Glomerular endothelial cell (primary cell): ENCODE measurements at places on chromosomes 6 and 20. TPM values are rescaled to one million over a fixed set of nuclear protein-coding genes. Genes with fewer than 3 reads are reported as not detected.

VSX1 gene
- not detected in 2 replicates for total RNA-seq

C6orf58 gene
- not detected in 2 replicates for total RNA-seq

MAS1 gene
- total RNA-seq = not detected in 2 replicates

TOX2 gene
- total RNA-seq = 28.4 and 29.1 TPM in 2 replicates

C20orf141 gene
- total RNA-seq = not detected in 2 replicates

CLVS2 gene
- total RNA-seq = 0.06 TPM in 1 of 2 replicates, not detected in the other

TASP1 gene
- 4.6 and 5.1 TPM in 2 replicates for total RNA-seq

MCHR2 gene
- total RNA-seq = not detected in 2 replicates

TGM2 gene
- 448 and 670 TPM in 2 replicates for total RNA-seq

MICB gene
- 14.5 and 19.1 TPM in 2 replicates for total RNA-seq

POPDC3 gene
- total RNA-seq = 5.0 and 9.7 TPM in 2 replicates

SNAP91 gene
- 0.23 TPM in 1 of 2 replicates, not detected in the other for total RNA-seq

LST1 gene
- total RNA-seq = 0.87 and 0.99 TPM in 2 replicates

GSTA4 gene
- 21.8 and 25.3 TPM in 2 replicates for total RNA-seq

BTNL2 gene
- total RNA-seq = not detected in 2 replicates

VWA7 gene
- 0.34 and 0.58 TPM in 2 replicates for total RNA-seq

MAPK13 gene
- 5.8 and 6.2 TPM in 2 replicates for total RNA-seq

CPXM1 gene
- total RNA-seq = 4.3 and 12.5 TPM in 2 replicates

ETV7 gene
- 2.5 and 2.7 TPM in 2 replicates for total RNA-seq
